ENCODE measurements at places on chromosomes 13 and 19.

DNA sequence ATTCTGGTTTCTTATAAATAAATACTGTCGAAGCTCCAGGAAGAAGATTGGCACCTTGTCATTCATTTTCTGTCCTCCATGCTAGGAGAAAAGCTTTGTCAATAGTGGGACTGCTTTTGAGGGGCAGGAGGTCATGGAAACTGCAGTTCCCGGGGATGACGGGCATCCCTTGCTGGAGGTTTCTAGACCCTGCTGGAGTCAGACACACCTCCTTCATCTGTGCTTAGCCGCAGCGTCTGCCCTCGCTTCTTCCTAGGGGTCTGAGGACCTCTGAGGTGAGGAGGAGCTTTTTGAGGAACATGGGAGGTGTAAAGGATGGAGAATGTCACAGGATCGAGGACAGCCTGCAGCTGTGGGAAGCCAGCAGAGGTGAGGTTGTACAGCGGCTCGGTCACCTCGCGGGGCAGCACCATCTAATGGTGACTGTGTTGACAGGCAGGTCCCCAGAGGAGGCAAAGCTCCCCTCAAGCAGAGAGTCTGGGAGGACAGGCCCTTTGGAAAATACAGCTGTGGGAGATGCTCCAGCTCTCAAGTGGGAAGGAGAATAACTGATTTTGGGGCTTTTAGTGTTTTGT is 172.7 kb upstream of the RNF113B start:
- DNase-seq: no peak

- no peak for DNase-seq
These were observed 15.0 kb downstream of the SAFB2 start for GRCh38 chr19:5607318-5608275.

- DNase-seq: no peak
These were observed 89.0 kb upstream of the CSNK1A1L start for GRCh38 chr13:37194428-37194861.

DNA sequence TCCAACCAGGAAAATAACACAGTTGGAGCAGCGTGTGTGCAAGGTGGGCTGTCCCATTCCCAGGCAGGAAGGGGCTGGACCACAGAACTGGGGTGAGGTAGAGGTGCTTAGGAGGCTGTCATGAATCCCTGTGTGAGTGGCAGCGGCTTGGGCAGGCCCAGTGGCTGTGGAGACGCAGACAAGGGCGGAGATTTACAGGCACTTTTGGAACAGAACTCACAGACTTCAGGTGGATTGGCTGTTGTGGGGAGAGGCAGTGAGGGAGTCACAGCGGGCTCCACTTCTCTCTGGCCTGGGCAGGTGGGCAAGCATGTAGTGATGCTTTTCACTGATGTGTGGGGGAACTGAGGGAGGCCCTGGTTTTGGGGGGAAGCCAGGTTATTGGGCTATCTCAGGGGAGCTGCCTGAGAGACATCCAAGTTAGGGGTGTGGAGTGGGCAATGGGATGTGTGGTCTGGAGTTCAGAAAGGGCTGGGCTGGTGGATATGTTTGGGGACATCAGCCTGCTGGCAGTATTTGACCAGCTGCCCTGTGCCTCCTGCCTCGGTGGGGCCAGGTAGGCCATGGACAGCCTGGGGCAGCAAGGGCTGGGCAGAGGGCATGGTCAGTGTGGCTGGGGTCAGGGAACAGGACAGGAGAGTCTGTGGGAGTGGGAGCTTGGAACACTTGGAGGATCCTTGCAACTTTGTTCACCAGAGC is 27.0 kb upstream of the ZNF492 start:
- DNase-seq: no peak

- no peak for DNase-seq
These were observed 412.9 kb downstream of the DIAPH3 start for GRCh38 chr13:59750860-59751259.

DNA sequence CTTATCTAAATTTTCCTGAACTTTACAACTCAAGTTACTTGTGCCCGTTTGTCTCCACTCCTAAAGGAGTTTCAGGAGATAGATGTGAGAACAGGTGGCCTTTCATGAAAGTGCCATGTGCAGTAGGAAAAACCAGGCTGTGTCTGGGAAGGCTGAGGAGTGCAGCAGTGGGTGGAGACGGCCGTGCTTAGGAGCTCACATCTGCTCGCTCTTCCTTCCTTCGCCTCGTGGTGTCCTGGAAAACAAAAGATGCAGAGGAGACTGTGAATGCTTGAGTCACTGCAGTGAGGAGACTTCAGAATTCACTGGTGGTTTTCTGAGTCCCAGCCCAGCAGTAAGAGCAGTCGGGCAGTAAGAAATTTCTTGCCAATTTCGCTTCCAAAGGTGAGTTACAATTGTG is 138.4 kb upstream of the RNF113B start:
- DNase-seq: no peak

GRCh38 chr13:73000027-73000674 is 58.7 kb upstream of the KLF5 start:
- DNase-seq: no peak

- no peak for DNase-seq
These were observed 1183.3 kb downstream of the SLITRK1 start for GRCh38 chr13:82698941-82699340.

GRCh38 chr13:48244159-48244558 is 11.2 kb downstream of the ITM2B start:
- DNase-seq: no peak

GRCh38 chr19:47158879-47159503 is 28.4 kb downstream of the SAE1 start:
- no peak for DNase-seq

GRCh38 chr13:20998649-20999415 is 62.6 kb downstream of the LATS2 start:
- no peak for DNase-seq

GRCh38 chr19:990119-990571 is 6.0 kb downstream of the WDR18 start:
- DNase-seq: no peak

DNA sequence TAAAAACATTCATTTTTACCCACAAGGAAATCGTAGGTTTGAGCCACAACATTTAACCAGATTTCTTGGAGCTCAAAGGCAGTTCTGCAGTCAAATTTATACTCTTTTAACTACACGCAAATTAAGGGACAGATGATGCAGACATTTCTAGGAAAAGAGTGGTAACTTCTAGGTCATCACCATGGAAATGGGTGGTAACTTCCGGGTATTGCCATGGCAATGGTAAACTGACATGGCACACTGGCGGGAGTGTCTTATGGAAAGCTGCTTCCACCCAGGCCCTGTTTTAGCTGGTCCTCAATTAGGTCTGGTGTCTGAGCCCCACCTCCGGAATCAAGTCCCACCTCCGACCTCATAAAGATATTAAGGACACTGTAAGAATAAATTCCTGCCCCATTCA is 10.4 kb upstream of the LYPD5 start:
- DNase-seq: no peak

DNA sequence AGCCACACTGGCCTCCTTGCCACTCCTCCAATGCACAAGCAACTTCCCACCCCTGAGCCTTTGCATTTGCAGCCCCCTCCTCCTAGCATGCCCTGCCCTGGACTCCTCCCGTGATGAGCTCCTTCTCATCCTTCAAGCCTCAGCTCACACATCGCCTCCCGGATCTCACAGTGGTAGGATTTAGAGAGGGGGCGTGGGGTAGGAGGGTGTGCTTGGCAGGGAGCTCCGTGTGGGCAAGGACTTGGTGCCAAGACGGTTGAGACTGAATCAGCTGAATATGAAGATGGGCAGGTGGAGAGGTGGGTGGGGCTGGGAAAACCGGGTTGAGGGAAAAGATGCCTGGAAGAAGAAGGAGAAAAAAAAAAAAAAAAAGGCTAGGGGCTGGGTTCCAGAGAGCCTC is 48.4 kb upstream of the ZNRF4 start:
- DNase-seq: no peak

DNA sequence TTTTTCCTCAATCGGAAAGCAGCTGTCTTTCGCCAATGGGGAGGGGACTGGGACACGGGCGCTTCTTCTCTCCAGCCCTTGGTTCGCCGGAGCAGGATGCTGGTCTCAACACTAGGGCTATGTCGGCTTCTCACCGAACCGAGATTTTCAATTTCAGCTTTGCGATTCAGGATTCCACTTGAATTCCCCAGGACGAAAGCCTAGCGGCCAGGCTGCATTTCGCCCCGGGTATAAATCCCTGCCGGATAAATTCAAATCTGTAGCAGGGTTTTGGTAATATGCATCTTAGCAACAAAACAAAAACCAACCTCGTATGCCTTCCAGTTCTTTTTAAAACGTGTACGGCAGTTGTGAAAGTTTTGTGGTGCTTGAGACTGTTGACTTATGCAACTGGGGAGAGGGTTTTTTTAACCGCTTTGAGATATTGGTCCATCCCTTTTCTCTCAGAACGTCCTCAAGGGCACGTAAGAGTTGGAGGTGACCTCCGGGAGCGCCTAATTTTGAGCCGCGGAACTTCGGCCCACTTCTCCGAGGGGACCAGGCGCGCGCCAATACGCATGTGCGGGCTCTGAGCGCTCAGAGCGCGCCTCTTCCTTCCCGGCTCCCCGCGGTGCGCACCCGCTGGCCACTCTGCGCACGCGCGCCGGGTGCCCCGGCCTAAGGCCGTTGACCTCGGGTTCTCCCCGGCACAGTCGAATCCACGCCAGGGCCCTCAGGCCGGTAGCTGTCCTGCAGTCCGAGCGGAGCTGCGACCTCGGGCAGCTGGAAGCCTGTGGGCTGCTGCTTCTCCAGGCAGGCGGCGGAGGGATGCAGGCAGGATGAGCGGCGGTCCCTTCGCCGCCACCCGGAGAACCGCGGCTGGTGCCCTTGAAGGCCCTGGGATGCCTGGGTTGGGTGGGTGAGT is 7.6 kb downstream of the POU4F1 start:
- DNase-seq: peak; percentile 31

- DNase-seq: no peak
These were observed 25.2 kb downstream of the MCF2L start for GRCh38 chr13:112994084-112994780.

- peak; percentile 47 for DNase-seq
These were observed 1.0 kb downstream of the EPOR start for GRCh38 chr19:11382898-11383705.

GRCh38 chr13:27203854-27204253 is 32.2 kb upstream of the USP12 start:
- DNase-seq: no peak

DNA sequence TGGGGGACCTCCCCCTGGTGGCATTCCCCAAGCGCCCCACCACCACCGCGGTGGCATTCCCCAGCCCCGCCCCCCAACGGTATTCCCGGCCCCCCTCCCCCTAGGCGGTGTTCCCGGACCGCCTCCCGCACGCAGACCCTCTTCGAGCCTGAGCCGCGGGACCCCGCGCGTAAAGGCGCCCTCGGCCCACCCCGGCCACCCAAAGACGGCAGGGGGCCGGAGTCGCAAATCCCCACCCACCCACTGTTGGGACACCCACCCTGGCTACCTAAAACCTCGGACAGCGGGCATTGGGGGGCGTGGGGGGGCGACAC is 22.4 kb downstream of the OLFM2 start:
- DNase-seq: no peak

DNA sequence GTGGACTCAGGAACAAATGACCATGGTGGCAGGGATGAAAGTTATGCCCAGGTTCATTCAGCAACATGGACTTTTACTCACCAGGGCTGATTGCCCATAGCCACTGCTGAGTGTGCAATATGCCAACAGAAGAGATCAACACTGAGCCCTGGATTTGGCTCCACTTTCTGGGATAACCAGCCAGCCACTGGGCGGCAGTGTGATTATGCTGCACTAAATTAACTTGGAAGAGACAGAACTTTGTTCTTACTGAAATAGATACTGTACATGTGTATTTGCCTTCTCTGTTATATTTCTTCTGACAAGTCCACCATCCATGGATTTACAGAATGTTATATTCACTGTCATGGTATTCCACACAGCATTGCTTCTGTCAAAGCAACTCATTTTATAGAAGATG is 257.4 kb downstream of the TDRD3 start:
- DNase-seq: no peak

Data from stimulated activated CD8-positive, alpha-beta memory T cell treated with anti-CD3 and anti-CD28 coated beads, Interleukin-15, amount 100 ng/mL, for 48 hours (primary cell).